ENCODE measurements at places on chromosomes 2 and 18. TPM values are rescaled to one million over a fixed set of nuclear protein-coding genes. Genes with fewer than 3 reads are reported as not detected.

HOXD9 gene
- not detected for total RNA-seq

MOCOS gene
- total RNA-seq: 0.16 TPM

GBX2 gene
- total RNA-seq: not detected

MYO1B gene
- 0.21 TPM for total RNA-seq

GPATCH11 gene
- total RNA-seq: 8.6 TPM

NT5C1B gene
- not detected for total RNA-seq

TRIM43 gene
- total RNA-seq: not detected

SS18 gene
- total RNA-seq: 92.2 TPM

RAD51AP2 gene
- not detected for total RNA-seq

ABCB6 gene
- total RNA-seq: 0.93 TPM

- no peak for DNase-seq
Measured at GRCh38 chr2:231343006-231343710, 52.4 kb upstream of the B3GNT7 start.

GRCh38 chr2:145352484-145352883 lies 832.6 kb upstream of the ZEB2 start:
- DNase-seq: no peak

GRCh38 chr2:37323781-37324535 lies 675 bp downstream of the PRKD3 start:
- peak; percentile 45 for DNase-seq

DNA sequence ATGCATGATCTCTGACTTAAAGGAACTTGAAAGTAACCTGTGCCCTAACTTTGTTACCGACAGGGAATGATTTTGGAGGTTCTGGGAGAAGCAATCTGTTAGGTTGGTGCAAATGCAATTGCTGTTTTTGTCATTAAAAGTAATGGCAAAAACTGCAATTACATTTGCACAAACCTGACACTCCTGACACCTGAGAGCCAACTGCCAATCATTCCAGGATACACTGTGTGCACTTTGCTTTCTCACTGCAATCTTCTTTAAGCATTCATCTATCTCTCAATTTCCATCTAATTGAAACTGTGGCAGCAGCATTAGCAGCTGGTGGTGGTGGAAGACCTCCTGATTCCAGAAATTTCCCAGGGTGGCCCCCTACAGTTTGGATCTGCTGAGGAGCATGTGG lies 87.6 kb upstream of the CYP1B1 start:
- no peak for DNase-seq

DNA sequence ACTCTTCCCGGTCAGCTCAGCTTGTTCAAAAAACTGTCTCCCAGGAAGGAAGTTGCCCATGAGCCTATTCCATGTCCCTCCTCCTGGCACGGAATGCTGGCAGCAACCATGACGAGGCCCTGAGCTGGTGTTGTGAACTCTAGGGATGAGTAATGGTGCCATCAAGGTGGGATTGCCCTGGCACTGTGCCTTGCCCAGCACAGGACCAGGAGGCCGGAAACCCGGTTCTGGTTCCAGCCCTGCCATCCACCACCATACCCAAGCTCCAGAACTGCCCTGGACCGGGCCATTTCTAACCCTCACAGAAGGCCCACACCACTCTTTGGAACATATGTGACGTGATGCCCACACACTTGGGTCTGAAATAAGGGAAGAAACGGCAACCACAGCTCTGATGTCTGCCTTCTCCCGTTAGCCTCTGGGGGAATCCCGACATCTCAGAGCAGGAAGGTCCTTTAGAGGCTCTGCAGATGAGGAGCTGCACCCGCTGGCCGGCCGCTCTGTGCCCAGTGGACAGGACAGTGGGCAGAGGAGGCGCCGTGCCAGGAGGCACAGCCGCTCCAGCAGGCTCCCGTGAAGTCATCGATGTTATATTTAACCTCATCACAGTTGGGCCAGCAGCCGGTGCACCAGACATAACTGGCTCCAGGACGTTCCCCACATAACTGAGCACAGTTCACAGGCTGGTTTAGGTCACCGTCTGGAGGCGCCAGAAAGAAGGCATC lies 462.1 kb upstream of the ID2 start:
- DNase-seq: no peak

GRCh38 chr2:29262681-29263260 lies 147.6 kb downstream of the CLIP4 start:
- no peak for DNase-seq

DNA sequence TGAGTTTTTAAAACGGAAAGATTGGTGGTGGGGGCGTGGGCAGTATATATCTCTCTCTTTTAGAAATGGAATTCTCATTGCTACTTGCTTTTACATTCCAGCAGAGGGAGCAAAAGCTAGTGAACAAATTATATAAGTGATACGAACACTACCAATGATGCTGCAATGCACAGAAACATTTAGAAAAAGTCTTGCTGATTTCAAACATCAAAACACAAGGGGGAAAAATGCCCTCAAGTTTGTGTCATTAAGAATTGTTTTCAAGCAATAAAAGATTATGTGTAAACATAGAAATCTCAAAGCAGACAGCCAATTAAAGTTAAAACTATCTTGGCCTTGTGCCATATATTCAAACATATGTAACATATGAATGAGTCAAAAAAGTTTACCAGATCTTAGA lies 296.3 kb upstream of the KCNJ3 start:
- DNase-seq: no peak

DNA sequence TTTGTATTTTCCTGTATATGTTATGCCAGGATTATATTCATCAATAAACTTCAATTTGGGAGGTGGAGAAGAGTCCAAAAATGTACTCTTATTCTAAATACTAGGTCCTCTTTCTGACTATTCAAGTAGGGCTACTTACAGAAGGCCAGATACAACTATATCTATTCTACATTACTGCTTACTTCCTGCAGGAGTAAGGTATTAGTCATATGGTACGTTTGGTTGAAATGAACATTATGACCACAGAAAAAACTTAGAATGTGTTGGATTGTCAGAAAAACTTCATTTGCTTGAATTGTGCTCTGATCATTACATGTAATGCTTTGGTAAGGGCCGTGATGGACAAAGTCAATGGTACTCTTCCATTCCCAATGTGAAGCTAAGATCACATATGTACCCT lies 35.0 kb downstream of the STAT4 start:
- DNase-seq: no peak

- DNase-seq: no peak
Measured at GRCh38 chr2:238811759-238812158, 36.1 kb upstream of the TWIST2 start.

DNA sequence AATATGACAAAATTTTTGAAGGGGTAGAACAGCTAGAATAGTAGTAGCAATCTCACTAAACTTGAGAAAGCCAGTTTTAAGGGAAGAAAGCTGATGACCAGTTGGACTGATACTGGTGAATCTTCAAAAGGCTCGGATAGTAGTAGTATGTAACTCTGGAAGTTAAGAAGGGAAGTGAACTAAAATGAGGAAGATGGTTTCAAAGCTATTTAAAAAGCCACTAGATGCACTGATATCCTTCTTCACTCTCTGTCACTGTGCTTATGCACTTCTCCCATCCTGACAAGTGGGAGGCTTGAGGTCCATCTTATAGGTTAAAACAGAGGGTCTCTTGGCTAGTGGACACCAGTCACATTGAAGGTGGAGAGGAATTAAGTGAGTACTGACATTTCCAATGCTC lies 141.1 kb downstream of the NCOA1 start:
- no peak for DNase-seq

GRCh38 chr18:46341986-46342525 lies 237.9 kb downstream of the HAUS1 start:
- no peak for DNase-seq

GRCh38 chr2:138223319-138223718 lies 259.0 kb downstream of the HNMT start:
- DNase-seq: no peak

GRCh38 chr2:100630473-100630977 lies 67.7 kb downstream of the PDCL3 start:
- peak; percentile 33 for DNase-seq

DNA sequence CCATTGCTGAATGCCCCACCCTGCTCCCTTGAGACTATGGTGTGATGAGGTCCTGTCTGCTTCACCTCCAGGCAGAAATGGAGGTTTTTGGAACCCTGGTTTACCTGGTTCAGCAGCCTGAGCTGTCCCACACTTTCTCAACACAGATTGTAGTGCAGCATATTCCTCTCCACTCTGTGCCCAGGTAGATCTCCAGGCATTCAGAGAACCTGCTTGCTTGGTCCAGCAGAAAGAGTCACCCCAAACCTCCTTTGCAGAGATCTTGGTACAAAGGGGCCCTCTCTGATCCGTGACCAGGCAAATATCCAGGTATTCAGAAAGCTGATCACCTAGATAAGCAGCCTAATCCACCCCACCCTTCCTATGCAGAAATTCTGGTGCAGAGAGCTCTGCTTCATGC lies 1288.2 kb upstream of the CRIM1 start:
- no peak for DNase-seq

DNA sequence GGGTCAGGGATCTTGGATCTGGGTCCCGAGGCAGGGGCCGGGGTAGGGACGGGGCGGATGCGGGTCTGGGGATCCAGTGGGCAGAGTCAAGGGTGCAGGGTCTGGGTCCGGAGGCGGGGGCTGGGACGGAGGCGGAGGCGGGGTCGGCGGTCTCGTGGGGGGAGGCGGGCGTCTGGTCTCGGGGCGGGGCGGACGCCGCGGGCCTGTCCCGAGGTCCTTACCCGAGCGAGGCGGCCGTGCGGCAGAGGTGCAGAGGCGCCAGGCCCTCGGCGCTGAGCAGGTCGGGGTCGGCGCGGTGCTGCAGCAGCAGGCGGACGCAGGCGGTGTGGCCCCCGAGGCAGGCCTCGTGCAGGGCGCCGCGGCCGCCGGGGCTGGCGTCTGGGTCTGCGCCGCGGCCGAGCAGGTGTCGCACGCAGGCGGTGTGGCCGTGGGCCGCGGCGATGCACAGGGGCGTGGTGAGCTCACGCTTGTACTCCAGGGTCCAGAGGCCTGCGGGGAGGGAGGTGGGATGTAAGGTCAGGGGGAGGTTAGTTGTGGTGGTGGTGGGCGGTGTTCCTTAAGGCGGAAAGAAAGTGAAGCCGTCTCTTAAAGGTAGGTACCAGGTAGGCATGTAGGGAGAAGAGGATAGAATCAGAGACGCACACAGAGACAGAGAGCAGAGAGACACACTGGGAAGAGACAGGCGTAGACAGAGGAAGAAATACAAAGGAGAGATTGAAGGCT lies 26.6 kb downstream of the ASB18 start:
- no peak for DNase-seq

DNA sequence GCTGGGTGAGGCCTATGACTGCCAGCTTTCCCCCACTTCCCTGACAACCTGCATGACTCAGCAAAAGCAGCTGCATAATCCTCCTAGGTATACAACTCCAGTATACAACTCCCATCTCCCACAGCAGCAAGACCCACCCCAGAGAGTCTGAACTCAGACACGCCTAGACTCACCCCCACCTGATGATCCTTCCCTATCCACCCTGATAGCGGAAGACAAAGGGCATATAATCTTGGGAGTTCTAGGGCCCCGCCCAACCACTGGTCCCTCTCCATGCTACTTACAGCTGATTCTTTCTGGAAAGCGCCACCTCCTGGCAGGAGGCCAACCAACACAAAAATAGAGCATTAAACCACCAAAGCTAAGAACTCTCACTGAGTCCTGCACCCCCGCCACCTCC lies 296.5 kb downstream of the DCC start:
- no peak for DNase-seq

DNA sequence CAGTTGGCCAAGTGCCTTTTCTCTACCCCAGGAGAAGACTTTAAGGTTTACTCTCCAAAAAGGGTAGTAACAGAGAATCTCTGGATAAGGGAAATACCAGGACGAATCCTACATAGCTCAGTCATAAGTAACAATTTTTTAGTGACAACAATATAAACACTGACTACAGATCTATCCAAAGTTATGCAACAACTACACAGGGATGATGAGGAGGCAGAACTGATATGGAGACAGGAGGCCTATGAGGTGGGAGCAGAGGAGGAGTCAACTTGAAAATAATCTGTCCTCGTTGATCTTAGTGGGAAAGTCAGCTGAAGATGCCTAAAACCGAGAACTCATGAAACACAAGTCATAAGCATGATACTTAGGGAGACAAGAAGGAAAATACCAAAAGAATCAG lies 40.2 kb downstream of the SLC35F5 start:
- no peak for DNase-seq

GRCh38 chr2:10956006-10956790 lies 44.5 kb downstream of the KCNF1 start:
- no peak for DNase-seq

DNA sequence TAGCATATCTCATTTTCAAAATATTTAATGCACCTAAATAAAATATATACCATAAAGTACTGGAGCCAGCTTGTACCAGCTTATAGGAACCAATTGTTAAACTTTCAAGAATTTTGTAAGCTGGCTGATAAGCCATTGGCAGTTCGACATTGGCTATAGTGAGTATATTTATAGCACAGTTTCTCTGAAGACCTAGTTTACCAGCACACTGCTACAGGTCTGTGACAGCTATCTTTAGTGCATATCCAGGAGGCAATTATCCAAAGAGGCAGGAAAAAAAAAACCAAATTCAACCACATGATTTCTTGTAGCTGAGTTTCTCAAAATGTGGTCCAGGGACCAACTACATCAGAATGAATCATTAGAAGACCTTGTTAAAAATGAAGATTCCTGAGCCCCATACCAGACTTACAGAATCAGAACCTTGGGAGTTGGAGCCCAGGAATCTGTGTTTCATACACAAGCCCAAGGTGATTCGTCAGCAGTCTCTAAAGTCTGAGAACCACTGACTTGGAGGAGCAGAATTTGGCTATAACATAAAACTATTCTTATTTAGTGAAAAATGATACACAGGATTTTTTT lies 279.0 kb upstream of the NRP2 start:
- DNase-seq: no peak

GRCh38 chr2:218962859-218963492 lies 3.5 kb downstream of the CDK5R2 start:
- peak; percentile 70 for DNase-seq

DNA sequence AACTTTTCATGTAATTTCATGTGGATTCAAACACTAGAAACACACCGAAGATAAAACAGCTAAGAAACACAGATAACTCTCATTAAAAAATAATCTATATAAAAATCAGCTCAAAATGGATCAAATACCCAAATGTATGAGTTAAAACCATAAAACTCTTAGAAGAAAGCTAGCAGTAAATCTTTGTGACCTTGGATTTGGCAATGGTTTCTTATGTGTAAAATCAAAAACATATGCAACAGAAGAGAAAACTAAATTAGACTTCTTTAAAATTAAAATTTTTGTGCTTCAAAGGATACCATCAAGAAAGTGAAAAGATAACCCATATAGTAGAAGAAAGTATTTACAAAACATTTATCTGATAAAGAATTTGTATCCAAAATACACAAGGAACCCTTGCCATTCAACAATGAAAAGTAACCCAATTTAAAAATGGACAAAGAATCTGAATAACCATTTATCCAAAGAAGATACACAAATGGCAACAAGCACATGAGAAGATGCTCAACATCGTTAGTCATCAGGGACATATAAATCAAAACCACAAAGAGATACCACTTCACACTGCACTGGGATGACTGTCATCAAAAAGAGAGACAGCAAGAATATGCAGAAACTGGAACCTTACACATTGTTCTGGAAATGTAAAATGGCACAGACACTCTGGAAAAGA lies 27.5 kb downstream of the GAREM1 start:
- DNase-seq: no peak

Data from natural killer cell (primary cell).